ENCODE measurements at places on chromosomes 3 and 15.

GRCh38 chr3:123491966-123492587, 43.2 kb upstream of the ADCY5 start:
- DNase-seq: no peak

- peak; percentile 43 for DNase-seq
Observed at GRCh38 chr15:53586799-53587198, 172.7 kb downstream of the WDR72 start.

- DNase-seq: no peak
Observed at GRCh38 chr3:175247629-175248028, 388.5 kb downstream of the NAALADL2 start.

DNA sequence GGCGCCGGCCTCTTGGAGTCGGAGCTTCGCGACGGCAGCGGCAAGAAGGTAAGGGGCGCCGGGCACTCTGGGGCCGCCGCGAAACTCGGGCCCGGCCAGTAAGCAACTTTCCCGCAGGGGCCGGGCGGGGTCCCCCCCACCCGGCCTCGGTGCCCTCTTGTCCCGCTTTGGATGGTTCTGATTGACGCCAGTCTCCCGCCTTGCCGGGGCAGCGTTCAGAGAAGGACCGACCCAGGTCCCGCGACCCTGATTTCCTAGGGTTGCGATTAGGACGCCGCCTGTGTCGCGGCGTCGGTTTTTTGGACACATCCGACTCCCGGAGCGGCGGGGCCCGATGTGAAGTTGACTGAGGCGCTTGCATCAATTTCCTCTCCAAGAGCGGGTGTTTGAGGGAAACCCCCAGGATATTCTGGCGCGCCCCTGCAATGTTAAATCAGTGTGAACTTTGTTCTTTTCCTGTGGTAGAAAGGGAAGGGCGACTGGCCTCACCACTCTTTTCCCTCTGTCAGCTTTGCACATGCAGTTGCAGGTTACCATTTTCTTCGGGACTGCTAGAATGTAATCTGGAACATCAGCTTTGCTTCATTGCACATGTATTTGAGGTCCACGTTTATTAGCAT, 755 bp downstream of the PDE8A start:
- DNase-seq: no peak

- DNase-seq: no peak
Observed at GRCh38 chr15:68489421-68489820, 57.5 kb upstream of the ITGA11 start.

DNA sequence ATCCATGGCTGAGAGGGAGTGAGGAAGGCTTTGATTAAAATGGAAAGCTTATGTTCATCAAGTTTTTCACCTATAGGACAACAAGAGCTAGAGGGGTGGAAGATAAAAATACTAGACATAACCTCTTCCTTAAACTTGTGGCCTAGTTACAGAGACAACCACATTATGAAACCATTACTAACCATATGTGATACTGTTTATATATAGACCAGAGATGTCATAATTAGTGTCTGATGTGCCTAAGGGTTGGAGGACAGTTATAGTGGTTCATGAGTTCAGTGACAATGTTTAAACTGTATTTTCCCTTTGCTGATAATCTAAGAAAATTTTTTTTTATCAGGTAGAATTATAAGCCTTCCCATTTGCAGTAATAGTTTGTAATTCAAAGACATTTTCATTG, 23.7 kb downstream of the PHLDB2 start:
- no peak for DNase-seq
